ENCODE measurements at places on chromosomes 13 and 19. TPM values are rescaled to one million over a fixed set of nuclear protein-coding genes. Genes with fewer than 3 reads are reported as not detected.

RRAS gene
- total RNA-seq, result 11.2 TPM

CAPNS1 gene
- total RNA-seq, result 273 TPM

TBXA2R gene
- total RNA-seq, result 0.42 TPM

ZNF628 gene
- total RNA-seq, result 4.3 TPM

TNFRSF19 gene
- total RNA-seq, result 1.5 TPM

ITGBL1 gene
- 7.0 TPM for total RNA-seq

GRCh38 chr13:102870677-102871415, 25.0 kb downstream of the ERCC5 start:
- H3K4me3 ChIP-seq, result no peak overlapping the region
- no peak overlapping the region for H3K27ac ChIP-seq
- H3K27me3 ChIP-seq, result no peaks in the 10 kb centered on the region
- DNase-seq, result peak; percentile 70

DNA sequence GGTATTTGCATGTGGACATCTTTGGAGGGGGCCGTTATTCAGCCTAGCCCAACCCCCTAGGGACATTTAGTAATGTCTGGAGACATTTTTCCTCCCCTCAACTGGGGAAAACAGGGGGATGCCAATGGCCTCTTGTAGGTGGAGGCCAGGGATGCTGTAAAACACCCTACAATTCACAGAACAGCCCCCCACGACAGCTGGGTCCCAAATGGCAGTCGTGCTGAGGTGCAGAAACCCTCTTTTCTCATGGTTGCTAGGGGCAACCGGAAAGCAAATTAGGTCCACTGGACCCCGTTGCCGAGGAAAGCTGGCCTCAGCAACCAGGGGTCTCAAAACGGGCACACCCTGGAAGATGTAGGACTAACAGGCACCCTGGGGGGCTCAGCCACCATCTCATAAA, 14.6 kb downstream of the TMEM150B start:
- H3K4me1 ChIP-seq, result no peaks in the 10 kb centered on the region
- no peaks in the 10 kb centered on the region for H3K36me3 ChIP-seq
- no peak for DNase-seq

GRCh38 chr19:51417810-51418157, 342 bp upstream of the SIGLEC10 start:
- no peak overlapping the region for H3K27ac ChIP-seq
- H3K27me3 ChIP-seq, result no peaks in the 10 kb centered on the region
- no peak overlapping the region for H3K4me3 ChIP-seq
- H3K4me1 ChIP-seq, result no peaks in the 10 kb centered on the region
- no peak for DNase-seq

DNA sequence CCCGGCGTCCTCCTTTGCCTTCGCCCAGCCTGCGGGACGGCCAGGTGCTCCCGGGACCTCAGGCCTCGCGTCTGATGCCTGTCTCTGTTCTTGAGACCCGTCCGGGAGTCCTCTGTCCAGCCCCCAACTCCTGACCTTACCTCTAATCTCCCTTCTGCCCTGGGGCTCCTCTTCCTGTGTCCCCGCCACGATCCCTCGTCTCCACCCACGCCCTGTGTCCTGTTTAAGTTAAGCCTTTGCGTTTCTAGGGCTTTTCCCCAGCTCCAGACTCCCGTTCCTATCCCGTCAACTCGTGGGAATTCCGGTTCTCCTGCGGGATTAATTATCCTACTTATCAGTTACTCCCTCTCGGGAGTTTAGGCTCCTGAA, 686 bp downstream of the LENG8 start:
- peaks cover 18% of the 10 kb centered on the region for H3K4me1 ChIP-seq
- H3K36me3 ChIP-seq, result peaks cover 24% of the 10 kb centered on the region
- peak overlapping the region; percentile 68 for H3K4me3 ChIP-seq
- H3K27ac ChIP-seq, result peak overlapping the region; percentile 97

DNA sequence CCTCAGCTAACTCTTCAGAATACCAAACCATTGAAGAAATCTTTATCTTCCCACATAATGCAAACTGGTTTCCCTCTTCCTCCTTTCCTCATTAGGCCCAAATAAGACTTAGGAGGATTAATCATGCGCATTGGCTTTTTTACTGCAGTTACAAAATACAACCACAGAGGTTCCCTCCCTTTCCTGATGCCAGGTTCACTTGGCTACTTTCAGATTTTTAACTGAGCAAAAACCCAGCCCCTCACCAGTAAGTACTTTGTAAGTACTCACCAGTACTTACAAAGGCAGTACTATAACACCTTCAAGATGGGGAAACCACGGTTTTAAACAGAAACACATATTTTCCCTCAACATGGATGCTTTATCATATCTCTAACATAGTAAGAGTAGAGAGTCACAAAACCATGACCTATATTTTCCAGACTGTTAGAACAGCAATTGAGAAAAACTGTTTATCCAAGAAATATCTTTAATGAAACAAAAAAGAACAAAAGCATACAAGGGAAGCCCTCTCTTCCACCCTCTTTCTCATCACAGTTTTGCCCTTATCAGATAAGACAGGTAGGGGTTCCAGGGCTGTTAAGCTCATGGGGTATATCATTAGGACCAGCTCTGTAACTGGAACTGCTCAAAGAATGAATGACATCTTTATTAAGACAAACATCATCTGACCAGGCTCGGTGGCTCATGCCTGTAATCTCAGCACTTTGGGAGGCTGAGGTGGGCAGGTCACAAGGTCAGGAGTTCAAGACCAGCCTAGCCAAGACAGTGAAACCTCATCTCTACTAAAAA, 12.7 kb downstream of the FOXO1 start:
- H3K27me3 ChIP-seq, result no peaks in the 10 kb centered on the region
- no peaks in the 10 kb centered on the region for H3K36me3 ChIP-seq
- H3K4me1 ChIP-seq, result peaks cover 14% of the 10 kb centered on the region
- H3K4me3 ChIP-seq, result no peak overlapping the region
- DNase-seq, result no peak
- no peak overlapping the region for H3K27ac ChIP-seq

DNA sequence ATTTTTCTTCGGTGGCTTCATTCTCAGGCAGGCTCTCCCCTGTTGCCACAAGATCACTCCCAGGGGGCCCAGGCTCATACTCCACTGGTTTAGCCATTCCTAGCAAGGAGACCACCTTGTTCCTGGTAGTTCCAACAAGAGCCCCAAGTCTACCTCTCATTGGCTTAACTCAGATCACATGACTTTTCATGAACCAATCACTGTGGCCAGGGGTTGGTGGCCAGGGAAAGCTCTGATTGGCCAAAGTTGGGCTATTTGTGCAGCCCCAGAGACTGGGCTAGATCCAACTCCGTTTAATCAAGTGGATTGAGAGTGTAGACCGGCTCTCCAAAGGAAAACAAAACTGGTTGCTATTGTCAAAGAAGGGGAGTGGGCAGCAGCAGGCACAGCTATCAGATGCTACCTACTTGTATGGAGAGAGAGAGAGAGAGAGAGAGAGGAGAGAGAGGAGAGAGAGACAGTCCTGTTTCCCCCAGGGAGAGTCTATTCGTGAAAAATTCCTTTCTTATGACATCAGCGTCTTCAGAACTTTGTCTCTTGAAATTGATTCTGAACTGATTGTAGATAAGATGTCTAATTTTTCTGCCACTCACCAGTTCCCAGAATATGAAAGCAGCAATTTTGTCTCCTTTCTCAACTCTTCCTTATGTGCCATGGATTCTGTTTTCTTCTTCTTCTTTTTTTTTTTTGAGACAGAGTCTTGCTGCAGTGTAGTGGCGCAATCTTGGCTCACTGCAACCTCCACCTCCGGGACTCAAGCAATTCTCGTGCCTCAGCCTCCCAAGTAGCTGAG, 5.9 kb downstream of the CEACAM19 start:
- no peaks in the 10 kb centered on the region for H3K36me3 ChIP-seq
- H3K27me3 ChIP-seq, result no peaks in the 10 kb centered on the region
- no peak for DNase-seq
- no peaks in the 10 kb centered on the region for H3K4me1 ChIP-seq
- no peak overlapping the region for H3K27ac ChIP-seq
- no peak overlapping the region for H3K4me3 ChIP-seq

DNA sequence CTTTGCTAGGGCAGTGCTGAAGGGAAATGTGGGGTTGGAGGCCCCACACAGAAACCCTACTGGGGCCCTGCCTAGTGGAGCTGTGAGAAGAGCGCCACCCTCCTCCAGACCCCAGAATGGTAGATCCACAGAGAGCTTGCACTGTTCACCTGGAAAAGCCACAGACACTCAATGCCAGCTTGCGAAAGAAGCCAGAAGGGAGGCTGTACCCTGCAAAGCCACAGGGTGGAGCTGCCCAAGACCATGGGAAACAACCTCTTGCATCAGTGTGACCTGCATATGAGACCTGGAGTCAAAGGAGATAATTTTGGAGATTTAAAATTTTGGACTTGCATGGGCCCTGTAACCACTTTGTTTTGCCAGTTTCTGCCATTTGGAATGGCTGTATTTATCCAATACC, 615.4 kb upstream of the MIR17HG start:
- H3K27me3 ChIP-seq, result no peaks in the 10 kb centered on the region
- no peaks in the 10 kb centered on the region for H3K4me1 ChIP-seq
- no peak overlapping the region for H3K4me3 ChIP-seq
- no peak overlapping the region for H3K27ac ChIP-seq
- DNase-seq, result no peak

DNA sequence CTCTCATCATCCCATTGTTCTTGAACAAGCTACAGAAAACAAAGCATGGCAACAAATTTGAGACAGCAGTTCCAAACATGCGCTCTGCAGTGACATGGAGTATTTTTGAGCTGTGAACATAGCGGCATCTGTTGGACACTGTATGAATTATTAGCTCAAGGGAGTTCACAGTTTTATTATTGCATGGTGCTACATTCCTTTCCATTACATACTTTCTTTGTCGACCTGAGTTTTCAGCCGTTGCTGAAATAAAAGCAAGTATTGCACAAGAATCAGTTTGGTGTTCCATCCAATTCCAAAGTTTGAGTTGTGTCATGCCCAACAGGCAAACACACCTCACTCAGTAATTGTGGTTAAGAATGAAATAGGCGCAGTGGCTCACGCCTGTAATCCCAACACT, 30.1 kb upstream of the METTL21C start:
- H3K27me3 ChIP-seq, result no peaks in the 10 kb centered on the region
- H3K27ac ChIP-seq, result no peak overlapping the region
- DNase-seq, result no peak
- no peaks in the 10 kb centered on the region for H3K36me3 ChIP-seq
- H3K4me3 ChIP-seq, result no peak overlapping the region

DNA sequence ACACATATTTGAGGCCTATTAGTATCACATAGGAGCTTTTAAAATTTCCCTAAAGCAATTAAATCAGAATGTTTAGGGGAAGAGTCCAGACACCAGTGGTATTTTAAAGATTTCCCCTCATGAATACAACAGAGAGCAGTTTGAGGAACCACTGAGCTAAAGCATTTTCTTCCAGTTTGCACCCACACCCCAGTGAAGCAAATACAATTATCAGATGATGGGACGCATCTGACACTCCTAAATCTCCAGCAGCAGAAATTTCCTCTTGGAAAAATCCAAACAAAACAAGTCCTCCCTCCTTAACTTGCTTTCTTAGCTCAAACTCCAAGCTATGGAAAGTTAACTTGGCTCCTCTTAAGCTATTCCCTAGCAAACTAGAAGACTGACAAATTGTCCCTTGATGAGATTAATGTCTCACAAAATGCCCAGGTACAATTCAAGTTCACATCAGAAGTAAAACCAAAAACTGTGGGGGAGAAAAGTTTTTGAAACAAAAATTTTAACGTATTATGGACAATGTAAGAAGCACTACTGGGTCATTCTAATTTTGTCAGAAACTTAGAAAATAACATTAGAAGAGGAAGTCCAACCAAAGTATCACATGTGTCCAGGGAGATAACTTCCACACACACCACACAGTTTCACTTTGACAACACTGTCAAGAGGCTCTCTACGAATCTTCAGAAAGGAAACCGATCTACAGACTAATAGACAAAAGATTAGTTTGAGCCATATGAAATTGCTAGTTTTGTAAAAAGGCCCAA, 74.1 kb downstream of the ABCC4 start:
- no peaks in the 10 kb centered on the region for H3K4me1 ChIP-seq
- H3K4me3 ChIP-seq, result no peak overlapping the region
- no peak overlapping the region for H3K27ac ChIP-seq
- no peaks in the 10 kb centered on the region for H3K36me3 ChIP-seq

DNA sequence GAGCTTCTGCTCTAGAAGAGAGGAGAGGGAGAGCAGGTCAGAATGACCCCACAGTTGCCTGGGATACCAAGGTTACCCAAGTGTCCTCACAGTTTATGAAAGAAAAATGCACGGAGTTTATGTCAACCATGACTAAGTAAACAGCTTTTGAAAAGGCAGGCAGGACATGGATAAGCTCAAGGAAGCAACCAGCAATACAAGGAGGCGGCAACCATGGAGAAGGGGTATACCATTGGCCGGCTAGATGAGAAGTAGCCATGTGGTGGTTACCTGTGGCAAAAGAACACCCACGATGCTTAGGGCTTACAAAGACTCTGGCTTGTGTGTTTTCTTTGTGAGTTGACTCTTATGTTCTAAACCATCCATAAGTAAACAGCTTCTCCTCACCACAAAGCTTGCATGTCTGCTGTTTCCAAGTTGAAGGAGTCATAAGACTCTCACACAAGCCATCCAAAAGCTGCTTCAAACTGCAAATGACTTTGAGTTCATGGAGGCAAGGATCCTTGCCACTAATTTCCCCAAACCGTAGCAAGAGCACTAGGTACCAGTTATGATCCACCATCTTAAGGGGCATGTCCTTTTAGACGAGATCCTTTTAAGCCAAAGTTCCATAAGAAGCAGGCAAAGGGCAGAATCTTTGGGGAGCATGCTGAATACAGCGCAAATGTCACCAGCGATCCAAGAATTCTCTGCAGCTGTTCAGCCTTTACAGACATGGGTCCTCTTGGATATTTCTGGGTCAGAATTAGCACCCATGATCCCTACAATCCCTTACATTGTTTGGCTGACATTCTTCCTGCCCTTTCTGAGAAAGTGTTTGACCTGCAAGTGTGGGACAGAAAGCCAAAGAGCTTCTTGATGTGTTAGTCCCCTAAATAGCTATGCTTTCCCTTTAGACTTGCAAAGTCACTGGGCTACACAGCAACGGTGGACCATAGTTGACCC, 74.8 kb upstream of the IPO5 start:
- DNase-seq, result no peak
- H3K36me3 ChIP-seq, result no peaks in the 10 kb centered on the region
- no peak overlapping the region for H3K4me3 ChIP-seq
- H3K27ac ChIP-seq, result no peak overlapping the region
- no peaks in the 10 kb centered on the region for H3K4me1 ChIP-seq

- H3K27me3 ChIP-seq, result no peaks in the 10 kb centered on the region
- no peak for DNase-seq
- H3K4me1 ChIP-seq, result no peaks in the 10 kb centered on the region
- H3K27ac ChIP-seq, result no peak overlapping the region
These were observed 119.8 kb downstream of the ATP11A start for GRCh38 chr13:112809332-112810315.

- H3K27me3 ChIP-seq, result no peaks in the 10 kb centered on the region
- H3K4me1 ChIP-seq, result no peaks in the 10 kb centered on the region
- no peaks in the 10 kb centered on the region for H3K36me3 ChIP-seq
- no peak overlapping the region for H3K4me3 ChIP-seq
These were observed 59.1 kb upstream of the CEACAM8 start for GRCh38 chr19:42653841-42654240.
